ENCODE measurements at places on chromosomes 4 and X.
A peak's percentile ranks its signal among the peaks of the same experiment; 100 is the strongest.

- no peak for DNase-seq
These were observed 63.5 kb upstream of the MAOA start for GRCh38 chrX:43592597-43592996.

- peak; percentile 3 for DNase-seq
These were observed 51.9 kb downstream of the PHKA2 start for GRCh38 chrX:18931972-18932371.

DNA sequence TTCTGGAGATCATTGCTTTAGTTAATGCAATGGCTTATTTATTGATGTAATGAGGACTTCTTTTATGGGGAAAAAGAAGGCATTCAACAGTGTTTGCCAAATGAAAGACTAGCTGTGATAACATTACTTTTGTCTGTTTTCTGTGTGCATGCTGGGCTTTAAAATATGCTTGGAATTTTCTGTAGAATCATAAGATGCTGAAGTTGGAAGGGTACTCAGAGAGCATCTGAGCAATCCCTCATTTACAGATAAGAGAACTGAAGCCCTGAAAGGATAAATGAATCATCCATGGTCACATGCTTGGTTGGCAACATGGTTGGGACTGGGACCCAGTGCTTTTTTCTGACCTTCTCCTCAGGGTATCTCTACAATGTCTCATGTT lies 31.4 kb upstream of the PITX2 start:
- DNase-seq: no peak

DNA sequence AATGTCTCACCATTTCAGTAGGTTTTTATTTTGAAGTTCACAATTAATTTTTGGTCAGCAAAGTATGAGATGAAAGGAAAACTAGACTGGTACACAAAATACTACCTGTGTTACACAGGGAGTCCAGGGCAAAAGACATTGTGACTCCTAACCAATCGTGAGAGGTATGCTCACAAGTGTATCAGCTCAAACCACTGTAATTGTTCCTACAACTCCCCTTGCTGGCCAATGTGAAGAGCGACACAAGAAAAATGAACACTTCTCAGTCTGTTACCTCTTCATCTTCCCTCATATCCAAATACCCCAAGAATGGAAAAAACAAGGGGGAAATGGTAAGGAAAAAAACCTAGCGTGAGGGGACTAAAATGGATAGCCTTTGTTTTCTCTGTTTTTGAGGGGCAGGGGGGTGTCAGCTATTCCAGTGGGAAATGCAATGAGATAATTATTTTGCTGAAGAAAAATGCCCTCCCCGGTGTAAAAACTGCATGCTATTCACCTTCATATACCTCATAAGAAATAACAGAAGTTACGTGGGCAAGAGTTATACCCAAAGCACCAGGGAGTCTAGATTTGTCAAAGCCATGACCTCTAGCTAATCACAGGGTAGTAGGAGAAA lies 30.6 kb upstream of the NSUN7 start:
- DNase-seq: peak; percentile 21

GRCh38 chr4:55733932-55734331 lies 85.7 kb upstream of the EXOC1L start:
- DNase-seq: no peak

DNA sequence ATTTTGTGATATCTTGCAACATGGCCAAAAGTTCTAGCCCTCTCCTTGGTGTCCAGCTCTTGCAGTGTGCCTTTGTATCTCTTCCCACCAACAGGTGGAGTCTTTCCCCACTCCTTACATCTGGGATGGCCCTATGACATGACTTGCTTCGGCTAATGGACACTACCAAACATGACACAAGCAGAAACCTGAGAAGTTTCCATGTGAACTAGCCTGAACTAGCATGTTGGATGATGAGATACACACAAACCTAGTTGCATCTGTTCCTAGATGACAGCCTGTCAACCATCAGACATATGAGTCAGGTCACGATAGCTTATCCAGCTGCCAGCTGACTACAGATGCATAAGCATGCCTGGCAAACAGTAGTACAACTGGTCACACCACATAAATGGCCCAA lies 207.5 kb upstream of the FTHL17 start:
- no peak for DNase-seq

DNA sequence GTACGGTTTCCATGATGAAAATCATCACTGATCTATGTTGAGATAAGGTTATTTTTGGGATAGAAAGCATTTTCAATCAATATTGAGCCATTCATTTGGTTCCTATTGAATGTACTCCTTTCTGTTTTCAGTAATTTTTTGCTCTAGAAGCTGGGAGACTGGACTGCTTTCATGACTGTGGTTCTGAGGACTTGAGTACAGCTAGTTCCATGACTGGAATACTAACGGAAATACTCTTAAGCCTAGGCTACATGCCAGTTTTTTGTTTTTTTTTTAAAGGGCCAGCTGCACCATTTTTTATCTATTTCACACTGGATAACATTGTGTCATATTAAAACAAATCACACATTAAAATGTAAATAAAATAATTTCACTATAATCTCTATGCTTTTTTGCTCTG lies 16.7 kb downstream of the PRR32 start:
- DNase-seq: no peak

- DNase-seq: no peak
These were observed 9.0 kb upstream of the INTU start for GRCh38 chr4:127623797-127624083.

DNA sequence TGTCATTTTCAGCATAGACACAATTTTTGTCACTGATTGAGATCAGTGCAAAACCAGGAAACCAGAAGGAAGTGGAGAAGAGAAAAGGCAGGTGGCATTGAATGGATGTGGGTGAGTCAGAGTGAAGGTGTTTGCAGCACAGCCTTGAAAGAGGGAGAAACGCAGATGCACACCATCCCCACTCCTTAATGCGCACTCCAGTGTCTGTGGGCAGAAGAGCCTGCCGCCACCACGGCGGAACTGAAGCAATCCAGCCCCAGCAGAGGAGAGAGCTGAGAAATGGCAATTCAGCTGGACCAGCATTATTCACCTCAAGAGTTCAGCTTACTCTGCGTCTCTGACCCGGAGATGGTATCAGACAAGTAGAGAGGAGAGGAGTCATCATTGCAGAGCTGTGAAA lies 393.1 kb upstream of the FRG1 start:
- DNase-seq: no peak

- no peak for DNase-seq
These were observed 119.4 kb downstream of the AKAP4 start for GRCh38 chrX:50081282-50081889.

DNA sequence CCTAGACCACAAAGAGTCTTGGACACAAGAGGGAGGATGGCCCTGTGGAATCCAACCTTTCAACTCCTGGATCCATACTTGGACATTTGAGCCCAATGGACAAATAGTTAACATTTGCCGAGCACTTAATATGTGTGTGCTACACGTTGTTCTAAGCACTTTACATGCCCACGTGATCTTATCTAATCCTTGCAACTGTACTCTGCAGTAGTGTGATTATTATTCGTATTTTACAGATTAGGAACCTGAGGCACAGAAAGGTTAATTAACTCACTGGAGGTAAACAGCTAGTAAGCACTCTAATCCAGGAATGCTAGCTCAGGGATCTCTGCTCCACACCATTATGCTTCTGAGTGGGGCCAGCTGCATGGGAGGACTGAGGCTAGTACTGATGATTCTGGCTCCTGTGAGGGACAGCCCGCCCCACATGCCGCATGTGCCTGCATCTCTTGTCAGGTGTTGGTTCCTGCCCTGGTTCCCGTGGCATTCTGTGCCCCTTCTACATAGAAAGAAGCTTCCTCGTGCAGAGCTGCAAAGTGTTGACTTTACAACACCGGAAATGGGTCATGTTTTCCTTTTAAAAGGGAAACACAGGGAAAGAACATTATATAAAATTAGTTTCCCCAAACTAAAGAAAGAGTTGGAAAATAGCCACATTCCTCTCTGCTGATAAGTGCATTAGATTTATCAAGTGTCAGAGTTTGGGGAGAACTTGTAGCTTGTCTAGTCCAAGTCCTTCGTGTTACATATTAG lies 34.8 kb downstream of the PLAC1 start:
- DNase-seq: no peak

GRCh38 chr4:53684136-53685130 lies 93.1 kb upstream of the LNX1 start:
- DNase-seq: no peak

DNA sequence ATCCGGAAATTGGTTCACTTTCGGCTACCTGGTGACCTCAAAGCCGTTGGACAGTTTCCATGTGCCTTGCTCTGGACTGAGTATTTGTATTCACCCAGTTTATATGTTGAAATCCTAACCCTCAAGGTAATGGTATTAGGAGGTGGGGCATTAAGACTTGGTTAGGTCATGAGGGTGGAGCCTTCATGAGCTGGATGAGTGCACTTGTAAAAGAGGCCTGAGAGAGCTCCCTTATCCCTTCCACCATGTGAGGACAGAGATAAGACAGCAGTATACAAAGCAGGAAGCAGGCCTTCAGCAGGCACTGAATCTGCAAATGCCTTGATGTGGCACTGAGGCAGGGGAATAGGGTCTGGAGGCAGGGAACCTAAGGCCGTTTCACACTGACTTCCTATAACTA lies 5.3 kb upstream of the OPHN1 start:
- no peak for DNase-seq

GRCh38 chr4:95675623-95676022 lies 126.8 kb upstream of the UNC5C start:
- no peak for DNase-seq

GRCh38 chr4:2814627-2815270 lies 21.9 kb downstream of the SH3BP2 start:
- DNase-seq: no peak

GRCh38 chr4:25085671-25086070 lies 54.9 kb upstream of the LGI2 start:
- DNase-seq: no peak

DNA sequence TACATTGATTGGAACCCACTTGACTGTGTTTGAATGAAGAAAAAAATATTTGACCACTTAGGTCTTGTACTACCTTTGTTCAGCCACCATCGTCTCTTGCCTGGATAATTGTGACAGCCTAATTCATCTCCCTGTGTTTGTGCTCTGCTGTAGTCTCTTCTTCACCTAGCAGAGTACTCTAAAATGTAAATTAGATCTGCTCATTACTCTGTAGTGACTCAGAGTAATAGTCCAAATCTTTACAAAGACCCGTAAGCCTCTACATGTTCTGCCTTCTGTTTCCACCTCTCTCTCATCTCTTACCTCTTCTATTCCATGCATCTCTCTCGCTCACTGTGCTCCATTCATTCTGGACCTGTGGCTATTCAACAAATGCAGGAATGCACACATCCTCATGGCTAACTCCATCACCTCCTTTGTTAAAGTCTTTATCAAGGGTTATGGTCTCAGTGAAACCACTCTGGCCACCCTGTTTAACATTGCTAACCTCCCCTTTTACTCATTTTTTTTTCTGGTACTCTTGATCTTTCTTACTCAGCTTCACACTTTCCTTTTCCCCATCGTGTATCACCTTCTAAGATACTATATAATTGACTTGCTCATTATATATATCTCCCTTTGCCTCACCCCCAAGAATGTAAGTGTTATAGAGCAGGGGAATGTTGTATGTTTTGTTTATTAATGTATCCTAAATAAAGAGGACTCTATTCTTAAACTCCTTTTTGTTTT lies 98.4 kb downstream of the STIM2 start:
- peak; percentile 12 for DNase-seq

DNA sequence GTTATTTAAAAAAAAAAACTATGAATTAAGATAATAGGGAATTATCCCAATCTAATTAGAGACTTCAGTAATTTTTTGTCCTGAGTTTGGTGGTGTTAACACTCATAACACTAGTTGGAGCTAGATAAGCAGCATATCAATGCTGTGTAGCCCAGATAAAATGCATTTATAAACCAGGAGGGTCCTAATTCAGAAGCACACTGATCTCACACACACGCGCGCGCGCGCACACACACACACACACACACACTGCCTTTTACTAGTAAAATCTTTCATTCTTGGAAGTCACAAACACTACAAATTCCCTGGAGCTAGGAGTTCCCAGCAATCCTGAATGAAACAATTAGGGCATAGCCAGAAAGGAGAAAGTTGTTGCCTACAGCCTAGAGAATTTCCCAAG lies 3.2 kb downstream of the UNC5C start:
- no peak for DNase-seq

DNA sequence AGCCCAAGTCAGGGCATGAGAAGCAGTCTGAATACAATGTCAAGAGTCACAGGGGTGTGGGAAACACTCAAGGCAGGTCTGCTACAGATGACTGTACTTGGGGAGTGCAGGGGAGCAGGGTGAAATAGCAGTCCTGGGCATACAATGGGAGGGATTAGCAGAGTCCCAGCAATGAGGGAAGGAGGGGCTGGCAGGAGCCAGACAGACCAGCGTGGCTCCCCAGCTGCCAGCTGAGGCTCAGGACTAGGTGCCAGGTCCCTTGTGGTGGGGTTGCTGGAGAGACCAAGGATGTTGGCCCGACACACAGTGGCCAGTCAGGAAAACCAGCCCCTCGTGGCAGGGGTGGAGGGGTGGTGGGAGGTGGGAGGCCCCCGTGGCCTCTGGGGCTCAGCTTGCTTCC lies 86.6 kb downstream of the RTL5 start:
- no peak for DNase-seq

DNA sequence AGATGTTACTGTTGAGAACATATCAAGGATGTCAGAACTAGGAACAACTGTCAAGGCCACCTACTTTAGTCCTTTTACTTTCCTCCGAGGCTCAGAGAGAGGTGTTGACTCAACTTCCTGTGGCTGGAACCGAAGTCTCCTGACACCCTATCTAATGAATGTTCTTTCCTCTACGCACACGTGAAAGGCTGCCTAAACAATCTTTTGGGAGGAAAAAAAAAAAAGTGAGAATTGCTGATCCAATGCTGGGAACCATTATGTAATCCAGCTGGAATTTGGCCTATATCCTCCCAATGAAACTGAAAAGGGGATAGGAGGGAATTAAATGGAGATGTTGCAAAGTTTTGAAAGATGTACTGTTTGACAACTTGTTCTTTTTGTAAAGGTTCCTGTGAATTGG lies 8.3 kb upstream of the MAP7D3 start:
- DNase-seq: peak; percentile 11

GRCh38 chr4:93319041-93319440 lies 509.5 kb upstream of the ATOH1 start:
- no peak for DNase-seq

DNA sequence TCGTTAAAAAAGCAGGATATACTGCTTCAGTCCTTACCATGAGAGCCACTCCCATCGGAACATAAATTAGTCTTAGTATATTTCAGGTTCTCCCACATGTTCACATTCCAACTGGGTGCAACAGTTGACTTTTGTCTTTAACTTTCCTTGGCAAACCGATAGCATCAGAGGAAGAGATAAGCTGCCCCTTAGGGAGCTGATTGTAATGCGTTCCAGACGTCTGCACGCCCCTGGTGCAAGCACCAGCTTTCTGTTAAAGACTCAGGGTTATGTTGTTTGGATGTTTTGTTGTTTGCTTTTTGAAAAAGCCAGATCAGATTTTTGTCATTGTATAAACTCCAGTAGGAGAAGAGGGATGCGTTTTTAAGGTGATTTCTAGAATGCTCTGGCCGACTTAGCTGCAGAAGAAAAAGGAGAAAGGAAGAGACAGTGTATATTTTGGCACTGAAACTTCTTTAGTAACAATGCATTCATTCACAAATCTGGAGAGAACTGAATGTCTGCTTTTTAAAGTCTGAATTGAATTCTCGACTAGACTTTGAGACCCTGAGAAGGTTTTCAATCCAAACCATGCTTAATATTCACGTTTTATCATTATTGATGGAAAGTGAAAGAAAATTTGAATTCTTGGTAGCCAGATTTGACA lies 160.9 kb downstream of the CBR4 start:
- no peak for DNase-seq

All from activated T-cell treated with anti-CD3 and anti-CD28 coated beads, Interleukin-2, amount 50 U/mL, for 72 hours (primary cell).